ENCODE measurements at places on chromosomes 2 and 18.

- no peak for DNase-seq
These were observed 547.2 kb upstream of the TMEFF2 start for GRCh38 chr2:192741889-192742288.

DNA sequence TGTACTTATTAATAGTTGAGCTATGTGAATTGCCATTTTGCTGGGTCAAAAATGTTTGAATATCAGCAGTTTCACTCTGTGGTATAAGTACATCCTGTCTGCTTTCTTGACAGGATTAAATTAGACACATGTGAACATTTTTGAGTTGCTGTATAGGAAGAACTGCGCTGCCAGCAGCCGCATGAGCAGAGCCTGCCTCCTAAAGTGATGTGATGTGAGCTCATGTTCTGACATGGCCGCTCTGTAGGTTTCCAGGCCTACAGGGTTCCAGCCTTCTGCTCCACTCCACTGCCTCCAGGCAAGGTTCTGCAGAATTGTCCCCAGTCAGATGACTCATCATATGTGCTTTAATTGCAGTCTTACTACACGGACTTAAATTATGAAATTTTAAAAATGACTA is 119.7 kb upstream of the NFATC1 start:
- DNase-seq = no peak

- DNase-seq = peak; percentile 6
These were observed 111.5 kb upstream of the UPP2 start for GRCh38 chr2:157990173-157990572.

GRCh38 chr2:203909261-203909967 is 27.1 kb upstream of the ICOS start:
- DNase-seq = peak; percentile 3

DNA sequence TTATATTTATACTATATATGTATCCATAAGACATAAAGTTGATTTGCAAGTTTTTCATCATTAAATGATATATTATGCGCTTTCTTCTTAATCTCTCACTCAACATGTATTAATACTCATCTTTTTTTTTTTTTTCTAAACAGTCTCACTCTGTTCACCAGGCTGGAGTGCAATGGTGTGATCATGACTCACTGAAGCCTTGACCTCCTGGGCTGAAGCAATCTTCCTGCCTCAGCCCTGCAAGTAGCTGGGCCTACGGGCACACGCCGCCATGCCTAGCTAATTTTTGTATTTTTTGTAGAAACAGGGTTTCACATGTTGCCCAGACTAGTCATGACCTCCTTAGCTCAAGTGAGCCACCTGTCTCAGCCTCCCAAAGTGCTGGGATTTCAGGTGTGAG is 51.4 kb upstream of the MAP4K3 start:
- DNase-seq = no peak
